ENCODE measurements at places on chromosomes 6 and 20.

- no peak for DNase-seq
Measured at GRCh38 chr6:3367630-3368029, 89.2 kb downstream of the SLC22A23 start.

GRCh38 chr6:147589739-147590250 is 81.3 kb downstream of the SAMD5 start:
- no peak for DNase-seq

DNA sequence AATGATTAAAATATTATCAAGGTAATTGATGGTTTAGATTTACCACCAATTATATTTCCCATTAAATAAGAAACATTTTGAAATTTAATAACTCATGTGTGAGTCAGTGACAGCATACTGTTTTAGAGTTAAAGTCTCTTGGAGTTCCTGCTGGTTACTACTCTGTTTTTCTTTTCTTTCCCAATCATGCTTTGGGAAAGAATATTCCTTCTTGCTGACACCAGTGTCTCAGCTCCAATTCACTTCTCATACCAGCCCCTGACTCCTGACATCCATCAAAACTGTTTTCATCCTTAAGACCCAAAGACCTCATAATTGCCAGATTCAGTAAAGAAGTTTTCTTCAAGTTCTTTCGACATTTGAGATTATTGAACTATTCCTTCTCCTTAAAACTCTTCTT is 50.3 kb downstream of the AIG1 start:
- no peak for DNase-seq

DNA sequence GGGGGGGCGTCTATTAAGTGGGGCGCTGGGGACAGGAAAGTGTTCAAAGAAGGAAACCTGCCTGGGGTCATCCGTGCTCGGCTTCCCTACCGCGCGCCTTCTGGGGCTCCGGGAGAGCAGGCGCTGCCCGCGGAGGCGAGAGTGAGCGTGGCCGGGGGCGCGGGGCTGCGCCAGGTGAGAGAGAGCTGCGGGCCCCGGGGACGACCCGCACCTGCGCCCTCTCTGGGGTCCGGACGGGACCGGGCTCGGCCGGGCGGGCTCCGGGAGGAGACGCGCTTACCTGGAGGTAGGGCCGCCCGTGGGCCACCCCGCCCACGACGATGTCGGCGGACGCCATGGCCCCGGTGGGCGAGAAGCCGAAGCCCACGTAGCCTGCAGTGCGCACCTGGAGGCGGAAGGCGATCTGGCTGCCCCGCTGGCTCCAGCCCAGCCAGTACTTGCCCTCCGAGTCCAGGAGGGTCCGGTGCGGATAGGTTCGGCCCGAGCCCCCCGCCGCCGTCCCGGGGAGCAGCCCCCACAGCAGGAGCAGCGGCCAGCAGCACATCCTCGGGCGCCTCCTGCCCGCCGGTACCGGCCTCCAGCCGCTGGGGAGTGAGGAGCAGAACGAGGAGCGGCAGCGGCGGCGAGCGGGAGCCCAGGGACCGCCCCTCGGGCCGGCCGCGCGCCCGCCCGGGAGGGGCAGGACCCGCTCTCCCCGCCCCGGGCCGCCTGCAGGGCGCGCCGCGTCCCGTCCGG is at the start of gene MOXD1:
Gene MOXD1, minus strand, starts transcription at position 593 of the 735 bp plus-strand sequence. Its CDS starts 49 bp downstream, at position 544.
- no peak for DNase-seq

DNA sequence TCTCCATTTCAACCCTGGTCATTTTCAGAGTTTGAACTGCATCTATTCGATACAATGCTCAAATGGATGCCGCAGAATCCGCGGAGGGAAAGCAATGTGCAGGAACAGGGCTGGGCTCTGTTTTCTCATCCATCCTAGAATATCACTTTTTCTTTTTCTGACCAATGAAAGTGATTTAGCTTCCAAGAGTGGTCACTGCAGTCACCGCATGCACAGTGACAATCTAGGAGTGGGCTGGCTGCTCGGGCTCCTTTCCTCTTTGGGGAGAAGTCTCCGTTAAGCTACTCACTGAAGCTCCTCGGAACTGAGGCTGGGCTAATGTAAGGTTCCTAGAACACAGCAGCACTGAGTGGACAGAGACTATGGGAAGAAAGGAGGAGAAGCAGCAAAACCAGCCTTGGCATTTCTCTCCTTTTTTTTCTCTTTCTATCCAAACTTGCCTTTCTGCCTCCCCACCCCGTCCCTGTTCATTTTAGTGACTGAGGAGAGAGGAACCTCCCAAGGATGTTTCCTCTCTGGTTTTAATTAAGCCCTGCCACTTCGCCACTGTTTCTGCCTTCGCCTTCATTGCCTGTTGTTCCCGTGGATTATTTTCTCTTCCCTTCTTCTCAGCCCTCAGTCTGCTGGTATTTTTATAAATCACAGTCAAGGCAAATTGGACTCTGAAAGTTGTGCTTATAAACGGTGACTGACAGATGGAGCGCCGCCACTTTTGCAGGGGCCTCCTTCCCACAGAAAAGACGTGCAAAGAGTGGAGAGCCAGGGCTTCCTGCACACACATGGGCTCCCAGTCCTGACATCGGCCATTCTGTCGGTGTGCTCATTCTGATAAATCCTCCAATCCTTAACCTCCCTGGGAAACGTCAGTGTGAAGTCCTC is 41.1 kb downstream of the RAMACL start:
- no peak for DNase-seq

All from activated CD4-positive, alpha-beta T cell treated with anti-CD3 and anti-CD28 coated beads for 4 hours (primary cell).